ENCODE measurements at places on chromosomes 4 and X. TPM values are rescaled to one million over a fixed set of nuclear protein-coding genes. Genes with fewer than 3 reads are reported as not detected.

The CT45A2 gene
- total RNA-seq: not detected

The UCP1 gene
- total RNA-seq: 0.08 TPM

The DUX4 gene
- not detected for total RNA-seq

The PNPLA4 gene
- 11.6 TPM for total RNA-seq

The SPACA5 gene
- total RNA-seq: not detected

The PPEF2 gene
- not detected for total RNA-seq

The ZNF41 gene
- total RNA-seq: 4.3 TPM

The TRIML2 gene
- 89.8 TPM for total RNA-seq

The PNMA3 gene
- total RNA-seq: 0.25 TPM

The ATRX gene
- total RNA-seq: 22.1 TPM

The CYBB gene
- total RNA-seq: 0.05 TPM

The GYG2 gene
- 4.4 TPM for total RNA-seq

The DRD5 gene
- not detected for total RNA-seq

The N4BP2 gene
- 2.2 TPM for total RNA-seq

The RTL9 gene
- total RNA-seq: 0.08 TPM

The BEND4 gene
- total RNA-seq: not detected

The VCX3A gene
- not detected for total RNA-seq

The GPR82 gene
- not detected for total RNA-seq

The RENBP gene
- total RNA-seq: 0.18 TPM

Data from A549 treated with CpdA at 1 μM for 4 hours (cell line).